ENCODE measurements at places on chromosomes 16 and 17.
A peak's percentile ranks its signal among the peaks of the same experiment; 100 is the strongest.

DNA sequence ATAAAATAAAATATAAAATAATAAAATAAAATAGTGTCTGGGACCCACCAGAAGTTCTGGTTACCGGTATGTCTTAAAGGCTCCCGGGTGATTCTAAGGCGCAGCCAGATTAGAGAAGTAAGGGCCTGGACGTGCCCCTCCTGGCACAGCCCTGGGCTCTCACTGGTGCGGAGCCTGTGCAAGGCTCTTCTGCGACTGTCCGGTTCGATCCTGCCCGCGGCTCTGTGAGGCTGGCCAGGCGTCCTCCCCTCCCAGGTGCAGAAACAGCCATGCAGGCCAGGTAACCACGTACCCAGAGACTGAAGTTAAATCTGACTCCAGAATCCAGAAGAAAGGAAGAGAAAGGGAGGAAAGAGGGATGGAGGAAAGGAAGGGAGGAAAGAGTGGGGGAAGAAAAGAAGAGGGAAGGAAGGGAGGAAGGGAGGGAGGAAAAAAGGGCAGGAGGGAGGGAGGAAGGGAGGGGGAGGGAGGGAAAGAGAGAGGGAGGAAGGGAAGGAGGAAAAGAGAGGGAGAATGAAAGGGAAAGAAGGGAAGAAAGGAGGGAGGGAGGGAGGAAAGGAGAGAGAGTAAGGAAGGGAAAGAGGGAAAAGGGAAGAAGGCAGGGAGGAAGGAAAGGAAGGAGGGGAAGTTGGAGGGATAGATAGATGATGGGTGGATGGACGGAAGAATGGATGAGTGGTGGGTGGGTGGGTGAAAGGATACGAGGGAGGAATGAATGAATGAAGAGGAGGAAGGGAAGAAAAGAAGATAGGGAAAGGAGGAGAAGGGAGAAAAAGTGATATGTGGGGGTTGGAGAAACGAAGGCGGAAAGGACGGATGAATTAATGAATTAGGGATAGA is 42.3 kb downstream of the C16orf82 start:
- no peak for ATAC-seq

- ATAC-seq = peak; percentile 22
Observed at GRCh38 chr17:69179227-69179952, 37.7 kb upstream of the ABCA6 start.

DNA sequence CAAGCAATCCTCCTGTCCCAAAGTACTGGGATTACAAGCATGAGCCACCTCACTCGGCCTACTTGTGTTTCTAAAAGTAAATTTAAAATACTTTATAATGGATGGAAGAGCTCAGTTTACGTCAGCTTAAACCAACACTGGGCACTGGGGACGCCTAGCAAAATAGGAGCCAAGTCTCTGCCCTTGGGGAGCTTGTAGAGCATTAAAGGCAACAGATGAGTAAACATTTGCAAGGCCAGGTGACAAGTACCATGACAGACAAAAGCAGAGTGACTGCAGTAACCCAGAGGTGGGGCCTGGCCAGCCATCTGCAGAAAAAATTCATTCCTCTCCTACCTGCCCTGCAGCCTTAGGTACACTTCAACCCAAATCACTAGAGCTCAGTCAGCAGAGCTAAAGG is 12.1 kb upstream of the NLK start:
- ATAC-seq = no peak

- ATAC-seq = no peak
Observed at GRCh38 chr17:82228278-82228841, 482 bp upstream of the SLC16A3 start.

DNA sequence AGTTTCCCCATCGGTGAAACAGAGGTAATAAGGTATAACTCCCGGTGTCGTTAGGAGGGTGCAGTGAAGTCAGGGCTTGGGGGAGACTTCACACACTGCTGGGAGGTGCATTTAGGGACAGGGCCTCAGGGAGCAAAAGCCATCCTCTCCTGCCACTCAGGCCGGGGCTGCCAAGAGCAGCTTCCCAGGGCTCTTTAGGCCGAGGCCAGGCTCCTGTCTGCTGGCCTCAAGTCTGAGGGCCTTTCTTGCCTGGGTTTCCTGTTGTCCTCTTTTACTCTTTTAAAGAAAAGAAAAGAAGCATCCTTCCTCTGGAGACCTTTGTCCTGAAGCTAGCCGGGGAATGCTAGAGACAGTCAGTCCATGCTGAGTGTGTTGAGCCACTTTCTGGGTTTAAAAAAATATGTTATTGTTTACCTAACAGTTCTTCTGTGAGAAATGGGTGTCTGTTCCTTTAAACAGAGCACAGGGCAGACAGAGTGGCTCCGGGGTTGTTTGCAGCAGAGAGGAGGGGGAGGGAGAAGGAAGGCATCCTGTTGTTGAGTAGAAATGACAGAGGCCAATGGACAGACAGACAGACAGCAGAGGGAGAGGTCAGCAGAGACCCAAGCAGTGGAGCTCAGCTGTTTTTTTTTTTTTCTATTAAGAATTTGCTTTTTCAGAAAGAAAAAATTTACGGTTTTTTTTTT is 79.1 kb downstream of the C17orf67 start:
- no peak for ATAC-seq

- ATAC-seq = no peak
Observed at GRCh38 chr17:42184713-42185620, at the start of gene HCRT. Gene HCRT (minus strand): TSS chr17:42185452. CDS start chr17:42185365, 87 bp downstream.

- no peak for ATAC-seq
Observed at GRCh38 chr17:49370971-49371834, 9.2 kb upstream of the ZNF652 start.

DNA sequence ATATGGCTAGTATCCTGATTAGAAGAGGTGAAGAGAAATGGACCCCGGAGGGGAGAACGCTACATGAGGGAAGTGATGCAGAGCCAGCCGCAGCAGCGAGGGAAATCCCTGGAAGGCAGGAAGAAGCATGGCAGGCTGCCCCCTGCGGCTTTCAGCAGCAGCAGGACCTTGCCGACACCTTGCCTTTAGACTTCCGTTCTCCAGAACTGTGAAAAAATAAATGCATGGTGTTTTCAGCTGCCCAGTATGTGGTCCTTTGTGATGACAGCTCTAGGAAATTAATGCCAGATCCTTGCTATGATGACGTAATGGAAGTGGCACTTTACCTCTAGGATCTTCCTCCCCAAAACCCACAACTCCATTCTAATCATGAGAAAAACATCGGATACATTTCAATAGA is 9.7 kb upstream of the ZFP1 start:
- ATAC-seq = no peak

GRCh38 chr16:79188115-79188738 is 412.3 kb downstream of the MAF start:
- no peak for ATAC-seq

DNA sequence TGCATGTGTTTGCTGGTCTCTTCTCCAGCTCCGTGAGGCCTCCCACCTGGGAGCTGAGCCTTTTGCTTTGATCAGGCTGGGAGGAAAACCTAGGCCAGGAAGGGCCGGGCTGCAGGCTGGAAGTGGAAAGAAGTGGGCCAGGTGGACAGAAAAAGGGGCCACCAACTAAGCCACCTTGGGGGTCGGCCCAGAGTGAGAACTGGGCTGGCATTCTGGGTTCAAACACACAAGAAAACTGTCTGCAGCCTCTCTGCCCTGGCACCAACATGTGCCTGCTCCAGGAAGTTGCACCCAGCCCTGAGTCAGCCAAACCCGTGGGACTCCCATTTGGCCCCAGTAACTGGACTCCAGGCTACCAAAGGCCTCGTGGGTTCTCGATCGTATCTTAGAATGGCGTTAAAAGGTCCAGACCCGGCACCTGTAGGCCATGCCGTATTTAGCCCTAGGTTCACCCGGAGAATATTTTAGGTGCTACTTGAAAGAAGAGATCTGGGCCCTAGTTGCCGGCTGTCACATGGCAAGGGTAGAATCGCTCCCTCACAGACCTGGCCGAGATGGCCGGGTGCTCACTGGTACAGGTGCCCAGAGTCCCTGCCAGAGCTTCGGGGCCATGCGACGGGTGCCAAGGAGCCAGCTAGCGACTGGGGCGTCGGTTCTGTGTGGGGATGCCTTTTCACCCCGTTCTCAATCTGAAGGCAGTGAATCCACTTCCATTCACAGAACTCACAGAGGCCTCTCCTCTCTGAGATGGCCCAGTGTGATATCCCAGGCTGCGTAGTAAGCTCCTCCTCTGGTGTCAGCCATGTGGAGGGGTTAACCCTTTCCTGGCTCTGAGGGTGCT is 236.6 kb downstream of the MRTFB start:
- ATAC-seq = peak; percentile 2

GRCh38 chr17:57401556-57402488 is 145.5 kb downstream of the MSI2 start:
- ATAC-seq = no peak

DNA sequence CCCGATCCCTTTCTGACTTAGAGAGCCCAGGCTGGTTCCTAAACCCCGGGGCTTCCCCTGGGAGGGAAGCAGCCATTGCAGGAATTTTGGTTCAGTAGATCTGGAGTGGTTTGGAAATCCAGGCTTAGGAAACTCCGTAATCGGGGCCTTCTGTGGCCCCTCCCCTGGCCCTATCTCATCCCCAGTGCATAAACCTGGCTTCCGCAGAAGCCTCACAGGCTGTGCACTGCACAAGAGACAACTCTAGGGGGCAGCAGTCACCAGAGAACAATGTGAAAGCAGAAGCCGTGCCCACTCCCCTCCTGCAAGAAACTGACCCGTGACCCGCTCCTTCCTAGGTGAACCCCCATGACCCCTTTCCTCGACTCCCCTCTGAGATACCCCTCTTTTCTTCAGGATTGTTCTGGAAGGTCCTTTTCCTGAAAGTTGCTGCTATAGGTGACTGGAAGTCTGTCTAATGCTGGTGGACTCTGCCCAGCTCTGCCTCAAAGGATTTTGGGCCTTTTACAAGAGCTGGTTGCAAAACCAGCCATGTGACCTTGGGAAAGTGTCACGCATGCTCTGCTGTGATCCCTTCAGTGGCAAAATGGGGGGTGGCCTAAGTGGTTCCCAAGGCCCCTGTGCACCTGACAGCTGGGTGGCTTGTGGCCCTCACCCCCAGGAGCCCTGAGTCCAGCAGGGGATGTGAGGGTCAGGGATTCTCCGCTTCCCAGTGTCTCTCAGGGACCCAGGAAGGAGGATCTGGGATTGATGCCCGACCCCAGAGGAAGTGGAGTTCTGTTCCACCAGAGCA is 14.4 kb downstream of the GUCY2D start:
- peak; percentile 40 for ATAC-seq

- ATAC-seq = peak; percentile 65
Observed at GRCh38 chr16:81696961-81697615, 82.0 kb upstream of the PLCG2 start.

DNA sequence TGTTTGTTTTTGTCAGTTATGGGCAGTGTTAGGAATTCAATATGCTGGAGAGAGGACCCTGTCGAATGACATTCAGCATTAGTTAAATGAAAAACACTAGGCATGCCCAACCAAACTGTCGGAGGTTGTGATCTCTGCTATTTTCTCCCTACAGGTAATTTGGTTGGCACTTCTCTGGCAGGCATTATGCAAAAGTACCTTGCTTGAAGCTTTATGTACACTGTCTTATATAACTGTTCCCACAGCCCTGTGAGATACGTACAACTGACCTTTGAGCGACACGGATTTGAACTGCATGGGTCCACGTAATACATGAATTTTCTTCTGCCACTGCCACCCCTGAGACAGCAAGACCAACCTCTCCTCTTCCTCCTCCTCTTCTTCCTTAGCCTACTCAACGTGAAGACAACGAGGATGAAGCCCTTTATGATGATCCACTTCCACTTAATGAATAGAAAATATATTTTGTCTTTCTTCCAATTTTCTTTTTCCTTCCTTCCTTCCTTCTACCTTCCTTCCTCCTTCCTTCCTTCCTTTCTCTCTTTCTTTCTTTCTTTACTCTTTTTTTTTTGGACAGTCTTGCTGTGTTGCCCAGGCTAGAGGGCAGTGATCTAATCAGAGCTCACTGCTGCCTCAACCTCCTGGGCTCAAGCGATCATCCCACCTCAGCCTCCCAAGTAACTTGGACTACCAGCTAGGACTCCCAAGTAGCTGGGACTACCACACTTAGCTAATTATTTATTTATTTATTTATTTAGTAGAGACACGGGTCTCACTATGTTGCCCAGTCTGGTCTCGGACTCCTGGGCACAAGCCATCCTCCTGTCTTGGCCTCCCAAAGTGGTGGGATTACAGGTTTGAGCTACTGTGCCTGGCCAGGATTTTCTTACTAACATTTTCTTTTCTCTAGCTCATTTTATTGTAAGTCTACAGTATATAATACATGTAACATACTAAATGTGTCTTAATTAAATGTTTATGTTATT is 77.3 kb downstream of the WIPI1 start:
- ATAC-seq = no peak

GRCh38 chr17:75549246-75550138 is 24.0 kb downstream of the LLGL2 start:
- peak; percentile 67 for ATAC-seq

- ATAC-seq = no peak
Observed at GRCh38 chr17:72822358-72823023, 270.0 kb downstream of the SLC39A11 start.

DNA sequence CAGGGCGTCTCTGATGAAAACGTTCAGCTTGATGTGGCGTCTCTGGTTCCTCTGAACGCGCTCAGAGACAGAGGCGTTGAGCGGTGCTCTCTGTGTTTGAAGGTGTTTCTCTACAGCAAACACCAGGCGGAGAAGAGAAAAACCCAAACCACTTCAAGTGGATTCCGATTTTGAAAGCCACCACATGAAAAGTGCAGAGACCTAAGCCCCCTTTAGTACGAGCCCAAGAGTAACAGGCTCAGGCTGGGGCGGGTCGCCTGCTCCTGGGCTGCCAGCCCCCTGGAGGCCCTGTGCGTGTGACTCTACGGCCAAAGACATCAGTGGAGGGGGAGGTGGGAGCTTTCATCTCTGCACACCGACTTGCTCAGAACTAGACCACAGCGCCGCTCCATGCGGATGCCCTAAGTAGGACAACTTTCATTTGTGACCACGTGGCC is 328.4 kb downstream of the MAF start:
- no peak for ATAC-seq

- no peak for ATAC-seq
Observed at GRCh38 chr16:83952587-83952939, 477 bp upstream of the OSGIN1 start.

DNA sequence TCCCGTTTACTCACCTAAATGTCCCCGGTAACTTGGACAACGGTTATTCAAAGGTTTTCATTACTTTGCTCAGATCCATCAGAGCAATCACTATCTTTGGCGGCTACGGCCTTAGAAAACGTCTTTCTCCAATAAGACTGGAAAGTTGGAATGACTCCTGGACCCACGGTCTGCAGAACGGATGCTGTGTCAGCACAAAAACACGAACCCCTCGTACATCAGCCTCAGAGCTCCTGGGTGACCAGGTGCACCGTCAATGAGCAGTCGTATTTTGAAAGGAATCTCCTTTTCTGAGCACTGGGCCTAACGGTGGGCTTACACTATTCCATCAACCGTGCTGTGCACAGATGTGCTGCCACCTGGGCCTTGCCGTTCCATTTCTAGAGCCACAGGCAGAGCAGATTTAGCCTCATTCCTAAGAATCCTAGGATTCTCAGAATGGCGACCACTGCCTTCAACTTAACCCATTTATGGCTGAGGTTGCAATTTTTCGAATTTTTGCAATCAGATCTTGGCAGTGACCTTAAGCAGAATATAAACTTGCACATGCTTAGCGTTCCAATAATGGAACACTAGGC is 110.8 kb upstream of the ZNF750 start:
- ATAC-seq = no peak

DNA sequence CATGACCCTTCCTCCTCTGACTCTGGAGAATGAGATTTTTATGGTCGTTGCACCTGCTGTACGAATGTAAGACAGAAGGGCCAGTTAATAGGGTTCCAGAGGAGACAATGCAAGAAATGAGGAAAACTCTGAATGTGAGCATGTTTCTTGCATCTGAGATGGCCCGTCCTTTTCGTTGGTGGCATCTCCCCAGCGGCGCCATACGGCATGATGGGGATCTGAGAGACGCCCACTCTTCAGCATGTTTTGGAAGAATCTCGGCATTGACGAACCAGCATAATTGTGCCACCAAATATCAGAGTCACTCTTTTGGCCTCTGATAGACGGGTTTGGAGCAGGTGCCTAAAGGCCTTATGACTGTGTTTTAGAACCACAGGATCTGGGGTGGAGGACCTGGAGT is 126.5 kb upstream of the RCVRN start:
- ATAC-seq = no peak
